ENCODE measurements at places on chromosomes 5 and 9.

- no peak for DNase-seq
Measured at GRCh38 chr5:75050415-75050814, 1.9 kb downstream of the GCNT4 start.

GRCh38 chr9:123033864-123034601 is 566 bp downstream of the GPR21 start:
- no peak for DNase-seq

- DNase-seq, result no peak
Measured at GRCh38 chr5:179288101-179288808, 57.0 kb downstream of the ADAMTS2 start.

- peak; percentile 38 for DNase-seq
Measured at GRCh38 chr9:120892748-120893610, 16.0 kb upstream of the PHF19 start.

GRCh38 chr5:152393441-152393840 is 11.6 kb downstream of the NMUR2 start:
- DNase-seq, result no peak
